ENCODE measurements at places on chromosomes 3 and 15.
A peak's percentile ranks its signal among the peaks of the same experiment; 100 is the strongest.

- DNase-seq, result no peak
These were observed 1274.4 kb upstream of the EPHA6 start for GRCh38 chr3:95539950-95540483.

DNA sequence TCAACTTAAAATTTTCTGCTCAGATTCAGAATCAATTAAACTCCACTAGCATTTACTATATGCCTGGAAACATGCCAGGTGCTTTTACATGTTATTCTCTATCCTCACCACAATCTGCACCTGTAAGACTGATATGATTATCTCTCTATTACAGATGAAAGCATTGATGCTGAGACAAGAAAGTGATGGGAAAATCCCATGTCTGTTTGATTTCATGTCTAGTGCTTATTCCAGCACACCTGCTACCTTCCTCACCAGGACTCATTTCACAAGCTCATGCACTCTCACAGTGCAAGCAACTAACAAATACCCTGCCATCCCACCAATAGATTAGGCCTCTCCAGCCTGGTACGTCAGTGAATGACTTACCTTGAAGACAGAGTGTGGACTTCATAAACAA, 25.0 kb upstream of the BCL6 start:
- DNase-seq, result no peak

- DNase-seq, result peak; percentile 60
These were observed 357.9 kb downstream of the LSAMP start for GRCh38 chr3:116087426-116087825.

GRCh38 chr15:49235446-49236124, 65.5 kb downstream of the GALK2 start:
- DNase-seq, result peak; percentile 85

DNA sequence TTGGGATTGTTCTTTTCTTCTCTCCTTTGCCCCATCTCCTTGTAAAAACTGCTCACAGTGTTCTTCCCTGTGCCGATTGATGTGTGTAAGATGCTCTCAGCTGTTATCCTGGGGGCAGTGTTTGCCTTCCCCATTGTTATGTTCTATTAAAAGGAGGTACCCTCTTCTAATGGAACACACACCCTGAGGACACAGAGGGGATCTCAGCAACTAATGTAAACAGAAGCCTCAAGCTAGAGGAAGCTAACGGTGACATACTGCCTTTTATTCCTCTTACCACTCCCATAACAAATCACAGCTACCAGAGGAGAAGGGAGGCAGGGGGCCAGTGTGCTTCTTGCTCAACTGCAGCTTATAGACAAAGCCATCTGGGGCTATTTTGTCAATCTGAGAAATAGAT, 2.2 kb downstream of the TAGLN3 start:
- DNase-seq, result no peak

DNA sequence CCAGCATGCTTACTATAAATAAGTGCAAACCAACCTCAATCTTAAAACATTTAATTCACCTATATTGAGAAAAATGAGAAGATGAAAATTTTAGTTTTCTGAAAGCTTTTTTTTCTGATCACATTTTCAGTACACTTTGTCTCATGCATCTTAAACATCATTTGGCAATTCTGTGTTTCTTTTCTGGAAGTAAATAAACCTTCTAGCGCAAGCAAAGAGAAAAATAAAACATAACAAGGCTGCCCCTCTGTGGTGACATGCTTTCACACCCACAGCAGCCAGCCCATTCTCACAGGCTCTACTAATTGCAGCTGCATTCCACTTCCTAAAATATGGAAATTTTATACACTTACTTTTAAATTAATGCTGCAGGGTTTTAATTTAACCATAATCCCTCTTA, 90.1 kb downstream of the NEK10 start:
- peak; percentile 41 for DNase-seq

DNA sequence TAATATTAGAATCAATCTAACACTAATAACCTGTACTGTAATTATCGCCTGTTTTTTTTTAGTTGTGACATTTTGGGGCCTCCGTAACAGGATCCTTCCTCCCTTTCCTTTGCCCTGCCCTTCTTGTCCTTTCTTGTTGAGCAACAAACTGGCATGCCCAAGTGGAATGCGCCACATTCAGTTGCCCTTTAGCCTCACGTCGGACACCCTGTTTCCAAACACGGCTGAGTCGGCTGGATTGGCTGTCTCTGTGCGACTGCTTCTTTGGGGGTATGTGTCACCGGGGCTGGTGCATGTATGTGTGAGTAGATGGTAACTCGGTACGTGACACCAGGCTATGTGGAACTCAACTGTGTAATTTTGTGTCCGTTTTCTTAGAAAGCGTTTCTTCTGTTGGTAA, 24.1 kb downstream of the TRAK1 start:
- no peak for DNase-seq

- DNase-seq, result no peak
These were observed 105.7 kb upstream of the TBC1D5 start for GRCh38 chr3:17848102-17848501.

- DNase-seq, result no peak
These were observed 391.9 kb upstream of the THBS1 start for GRCh38 chr15:39188930-39189329.

DNA sequence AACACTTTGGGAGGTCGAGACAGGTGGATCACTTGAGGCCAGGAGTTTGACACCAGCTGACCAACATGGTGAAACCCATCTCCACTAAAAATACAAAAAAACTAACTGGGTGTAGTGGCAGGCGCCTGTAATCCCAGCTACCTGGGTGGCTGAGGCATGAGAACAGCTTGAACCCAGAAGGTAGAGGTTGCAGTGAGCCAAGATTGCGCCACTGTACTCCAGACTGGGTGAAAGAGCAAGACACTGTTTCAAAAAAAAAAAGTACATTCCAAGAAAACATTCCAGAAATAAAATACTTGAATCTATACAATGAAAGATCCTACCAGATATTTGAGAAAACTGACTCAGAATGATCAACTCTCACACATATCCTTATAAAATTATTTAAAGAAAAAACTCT, 30.4 kb downstream of the TFDP2 start:
- no peak for DNase-seq

GRCh38 chr3:106466881-106467280, 598.1 kb upstream of the CBLB start:
- no peak for DNase-seq

- DNase-seq, result no peak
These were observed 1.4 kb downstream of the EPHB1 start for GRCh38 chr3:134796281-134797056.

DNA sequence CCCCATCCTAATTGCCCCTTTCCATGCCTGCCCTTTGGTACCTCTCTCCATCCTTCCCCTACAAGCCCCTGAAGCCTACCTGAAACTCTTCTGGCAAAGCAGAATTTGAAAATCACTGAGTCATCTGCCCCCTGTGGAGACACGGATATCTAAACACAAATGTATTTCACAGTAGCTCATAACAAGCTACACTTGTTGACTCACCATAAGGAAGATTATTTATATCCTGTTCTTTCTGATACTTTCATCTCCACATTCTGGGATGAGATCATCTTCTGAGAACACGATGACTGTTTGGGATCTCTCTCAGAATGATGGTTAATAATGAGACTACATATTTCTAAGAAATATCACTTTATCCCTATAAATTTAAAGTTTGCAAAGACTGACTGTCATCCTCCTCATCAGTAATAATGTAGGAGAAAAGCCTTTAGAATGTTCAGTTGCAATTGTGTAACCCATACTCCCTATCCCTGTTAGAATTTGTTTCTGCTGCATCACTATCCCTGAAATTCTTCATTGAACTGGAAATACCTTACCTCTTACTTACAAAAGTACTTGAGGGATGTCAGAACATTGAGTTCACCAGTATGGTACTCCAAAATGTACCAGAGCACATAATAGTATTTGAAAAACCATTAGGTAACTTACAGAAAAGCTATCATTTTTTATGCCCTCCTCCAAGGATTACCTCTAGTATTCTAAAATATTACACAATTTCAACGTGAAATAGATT, 116.1 kb upstream of the IL12A start:
- DNase-seq, result peak; percentile 43

DNA sequence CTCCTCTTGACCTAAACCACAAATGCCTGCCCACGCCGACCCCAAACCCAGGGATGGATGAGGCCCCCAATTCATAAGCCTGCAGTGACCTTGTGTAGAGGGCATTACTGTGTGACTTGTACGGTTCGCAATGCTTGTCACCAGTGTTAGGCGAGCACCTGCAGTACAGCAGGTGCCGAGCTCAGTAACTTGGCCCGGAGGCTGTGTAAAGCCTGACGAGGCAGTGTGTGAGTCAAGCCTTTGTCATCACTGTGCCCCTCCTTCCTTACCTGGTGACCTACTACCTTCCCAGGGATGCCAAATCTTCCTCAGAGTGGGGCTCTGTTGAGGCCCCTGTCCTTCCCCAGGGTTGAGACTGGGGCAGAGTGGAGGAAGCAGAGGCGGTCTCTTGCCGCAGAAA, 37.2 kb upstream of the TMEM115 start:
- no peak for DNase-seq

- DNase-seq, result no peak
These were observed 7.1 kb downstream of the C3orf85 start for GRCh38 chr3:109143646-109144045.

GRCh38 chr3:15800780-15801179, 3.0 kb upstream of the ANKRD28 start:
- DNase-seq, result no peak

DNA sequence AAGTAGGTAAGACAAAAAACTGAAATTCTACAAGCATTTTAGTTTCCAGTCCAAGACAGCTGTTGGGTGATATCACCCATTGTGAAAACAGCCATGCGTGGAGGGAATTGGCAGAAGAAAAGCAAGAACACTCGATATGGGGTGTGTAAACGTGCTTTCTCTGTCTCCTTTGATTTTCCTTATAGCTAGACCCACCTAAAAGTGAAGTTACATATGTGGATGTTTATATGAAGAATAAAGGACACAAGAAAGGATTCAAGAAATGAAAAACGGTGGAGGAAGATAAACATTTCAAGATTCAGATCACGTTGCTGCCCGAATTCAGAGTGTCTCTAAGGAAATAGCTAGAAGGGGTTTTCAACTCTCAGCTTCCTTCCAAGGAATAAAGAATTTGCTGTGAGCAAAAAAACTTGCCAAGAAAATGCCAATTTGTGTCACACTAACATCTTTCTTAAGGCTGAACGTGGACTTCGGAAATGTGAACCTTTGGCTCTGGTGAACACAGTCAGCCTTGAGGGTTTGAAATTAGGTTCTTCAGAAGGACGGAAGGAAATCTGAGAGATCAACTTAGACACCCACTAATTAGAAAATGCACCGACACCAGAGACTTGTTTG, 269.0 kb upstream of the ADAMTS9 start:
- no peak for DNase-seq

- no peak for DNase-seq
These were observed 16.1 kb downstream of the TNIK start for GRCh38 chr3:171444001-171444690.

DNA sequence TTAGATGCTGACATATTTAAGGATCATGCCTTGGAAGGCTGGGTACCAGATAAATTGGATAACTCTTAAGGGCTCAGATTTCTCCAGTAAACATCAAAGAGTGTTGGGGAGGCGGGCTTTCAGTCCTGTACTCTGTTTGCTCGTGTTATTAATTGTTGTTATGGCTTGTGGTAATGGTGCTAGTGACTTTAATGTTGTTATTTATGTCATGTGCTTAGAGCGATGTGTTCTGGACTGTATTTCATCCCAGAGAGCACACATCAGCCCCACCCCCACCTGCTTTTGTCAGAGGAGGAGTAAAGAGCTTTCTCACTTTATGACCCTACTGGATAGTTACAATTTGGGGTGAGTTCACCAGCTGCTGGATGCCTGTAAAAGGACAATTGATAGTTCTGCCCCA, 386.3 kb downstream of the EPHB1 start:
- no peak for DNase-seq

- DNase-seq, result no peak
These were observed 595 bp downstream of the PDCD7 start for GRCh38 chr15:65132878-65133547.

DNA sequence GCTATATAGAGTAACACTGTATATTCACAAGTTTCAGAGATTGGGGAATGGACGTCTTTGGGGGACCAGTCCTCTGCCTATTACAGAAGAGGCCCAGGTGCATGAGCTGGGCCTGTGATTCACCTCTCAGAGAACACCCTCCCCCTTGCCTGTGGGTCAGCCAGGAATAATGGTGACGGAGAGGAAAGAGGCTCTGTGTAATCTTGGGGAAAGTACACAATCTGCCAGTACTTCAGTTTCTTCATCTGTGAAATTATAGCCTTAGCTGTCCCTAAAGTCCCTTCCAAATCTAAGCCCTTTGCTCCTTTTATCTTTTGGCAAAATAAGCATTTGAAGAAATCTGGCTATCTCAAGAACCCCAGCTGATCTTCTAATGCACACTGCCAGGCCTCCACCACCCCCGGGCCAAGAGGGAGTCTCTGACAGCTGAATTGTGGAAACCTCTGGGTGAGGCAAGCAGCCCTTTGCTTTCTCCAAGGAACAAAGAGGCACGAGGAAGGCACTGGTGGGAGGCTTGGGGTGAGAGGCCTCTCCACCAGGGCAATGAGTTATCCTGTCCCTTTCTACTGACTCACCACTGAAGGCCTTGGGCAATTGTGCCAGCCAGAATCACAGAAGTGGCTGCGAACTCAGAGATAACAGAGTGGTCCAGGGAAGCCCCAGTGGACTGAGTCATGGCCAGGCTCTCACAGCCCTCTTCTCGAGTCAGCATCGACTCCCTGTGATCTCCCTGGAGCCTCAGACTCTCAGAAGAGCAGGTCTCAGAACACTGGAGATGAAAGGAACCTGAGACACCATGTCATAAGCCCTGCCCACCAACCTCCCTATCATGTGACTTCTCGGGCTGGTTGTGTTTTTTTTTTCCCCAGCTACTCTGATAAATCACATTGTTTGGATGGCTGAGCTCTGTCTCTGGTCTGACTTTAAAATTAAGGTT, 31.8 kb downstream of the CCNL1 start:
- DNase-seq, result peak; percentile 57

- no peak for DNase-seq
These were observed 628.5 kb downstream of the GRM7 start for GRCh38 chr3:7489417-7489816.

GRCh38 chr3:37646865-37647264, 214.8 kb upstream of the CTDSPL start:
- DNase-seq, result no peak

- DNase-seq, result peak; percentile 70
These were observed 55.2 kb upstream of the CHRNA7 start for GRCh38 chr15:31974855-31975829.

DNA sequence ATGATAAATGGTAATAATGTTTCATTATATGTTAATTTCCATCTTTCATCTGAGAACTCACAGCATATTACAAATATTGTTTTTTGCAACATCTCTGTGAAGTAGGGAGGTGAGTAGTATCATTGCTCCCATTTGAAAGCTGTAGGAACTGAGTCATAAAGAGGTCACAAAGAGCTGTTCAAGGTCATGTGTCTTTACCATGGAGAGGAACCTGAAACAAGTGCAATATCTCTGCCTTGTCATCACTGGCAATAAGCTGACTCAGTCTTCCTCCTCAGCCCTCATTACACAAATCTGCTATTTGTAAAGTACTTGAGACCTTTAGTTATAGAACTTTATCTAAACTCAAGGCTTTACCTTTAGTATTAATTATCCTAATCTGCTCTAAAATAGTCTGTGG, 4.4 kb upstream of the ATP13A4 start:
- DNase-seq, result no peak

GRCh38 chr3:8147711-8148110, 353.9 kb upstream of the LMCD1 start:
- DNase-seq, result no peak

- DNase-seq, result no peak
These were observed 422.8 kb downstream of the SI start for GRCh38 chr3:164655462-164655861.

- no peak for DNase-seq
These were observed 5.6 kb downstream of the CPB1 start for GRCh38 chr3:148833223-148833622.

All from SK-MEL-5 (cell line).